ENCODE measurements at places on chromosomes 6 and 20.

- no peak for DNase-seq
Observed at GRCh38 chr20:1810572-1810925, 84.7 kb upstream of the SIRPA start.

DNA sequence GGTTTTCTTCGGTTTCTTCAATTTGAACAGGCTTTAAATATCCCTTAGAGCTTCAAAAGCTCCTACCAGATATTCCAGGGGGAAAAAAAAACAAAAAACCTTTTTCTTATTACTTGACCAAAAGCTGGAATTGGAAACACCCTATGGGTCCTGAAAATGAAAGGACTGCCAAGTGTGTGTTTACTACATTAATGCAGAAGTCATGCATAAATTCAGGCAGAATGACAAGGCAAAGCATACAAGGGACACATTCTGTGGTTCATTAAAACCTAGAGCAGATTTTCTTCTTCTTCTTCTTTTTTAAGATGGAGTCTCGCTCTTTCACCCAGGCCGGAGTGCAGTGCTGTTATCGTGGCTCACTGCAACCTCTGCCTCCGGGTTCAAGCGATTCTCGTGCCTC is 119.1 kb downstream of the GMDS start:
- DNase-seq: no peak

- DNase-seq: no peak
Observed at GRCh38 chr6:35363293-35363750, 21.0 kb downstream of the PPARD start.

DNA sequence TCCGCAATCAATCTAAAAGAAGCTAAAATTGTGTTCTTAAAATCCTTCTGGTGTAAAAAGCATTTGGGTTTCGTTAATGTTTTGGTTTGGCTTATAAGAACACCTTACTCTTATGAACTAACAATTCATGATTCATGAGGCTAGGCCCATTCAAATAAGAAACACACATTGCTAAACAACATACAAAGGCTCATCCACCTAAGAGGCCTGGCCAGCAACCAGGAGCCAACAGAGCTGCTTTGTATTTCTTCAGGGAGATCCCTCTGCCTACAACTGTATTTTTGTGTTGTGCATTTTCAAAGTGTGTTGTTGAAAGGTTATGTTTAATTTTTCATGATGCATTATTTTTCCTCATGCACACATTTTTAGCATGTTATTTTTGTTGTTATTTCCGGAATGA is 98.6 kb downstream of the PTPRK start:
- DNase-seq: no peak

DNA sequence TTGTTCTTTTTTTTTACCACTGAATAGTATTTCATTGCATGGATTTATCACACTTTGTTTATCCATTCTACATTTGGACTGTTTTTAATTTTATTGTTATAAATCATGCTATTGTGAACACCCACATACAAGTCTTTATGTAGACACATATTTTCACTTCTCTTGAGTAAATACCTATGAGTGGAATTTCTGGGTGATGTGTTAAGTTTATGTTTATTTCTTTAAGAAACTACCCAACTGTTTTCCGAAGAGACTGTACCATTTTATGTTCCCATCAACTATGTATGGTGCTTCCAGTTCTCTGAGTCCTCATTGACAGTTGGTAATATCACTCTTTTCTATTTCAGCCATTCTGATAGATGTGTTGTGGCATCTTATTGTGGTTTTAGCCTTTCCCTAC is 54.0 kb downstream of the RIN2 start:
- DNase-seq: no peak

GRCh38 chr20:48648482-48649051 is 179.2 kb downstream of the PREX1 start:
- DNase-seq: no peak

DNA sequence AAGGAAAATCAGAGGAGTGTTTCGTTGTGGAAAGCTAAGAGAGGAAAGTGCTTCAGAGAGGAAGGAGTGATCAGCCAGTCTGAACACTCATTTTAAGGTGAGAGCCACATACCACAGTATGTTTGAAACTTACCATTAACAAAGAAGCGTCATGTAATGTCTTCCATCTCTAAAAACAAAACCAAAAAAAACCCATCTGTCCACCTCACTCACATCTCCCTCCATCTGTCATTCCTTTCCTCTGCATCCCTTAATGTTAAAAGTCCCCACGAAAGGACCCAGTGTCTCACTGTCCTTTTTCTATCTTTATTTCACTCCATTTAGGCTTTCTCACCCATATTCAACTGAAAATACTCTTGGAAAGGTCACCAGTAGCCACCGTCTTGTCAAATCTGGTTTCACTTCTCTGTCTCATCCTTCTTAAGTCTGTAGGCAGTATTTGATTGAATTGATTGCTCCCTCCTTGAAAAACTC is 59.4 kb upstream of the GNRH2 start:
- DNase-seq: no peak

GRCh38 chr6:105692613-105693215 is 289.8 kb upstream of the PREP start:
- DNase-seq: no peak

GRCh38 chr6:45563844-45564243 is 186.1 kb upstream of the SUPT3H start:
- no peak for DNase-seq

GRCh38 chr6:5713519-5713918 is 293.2 kb downstream of the NRN1 start:
- DNase-seq: no peak

DNA sequence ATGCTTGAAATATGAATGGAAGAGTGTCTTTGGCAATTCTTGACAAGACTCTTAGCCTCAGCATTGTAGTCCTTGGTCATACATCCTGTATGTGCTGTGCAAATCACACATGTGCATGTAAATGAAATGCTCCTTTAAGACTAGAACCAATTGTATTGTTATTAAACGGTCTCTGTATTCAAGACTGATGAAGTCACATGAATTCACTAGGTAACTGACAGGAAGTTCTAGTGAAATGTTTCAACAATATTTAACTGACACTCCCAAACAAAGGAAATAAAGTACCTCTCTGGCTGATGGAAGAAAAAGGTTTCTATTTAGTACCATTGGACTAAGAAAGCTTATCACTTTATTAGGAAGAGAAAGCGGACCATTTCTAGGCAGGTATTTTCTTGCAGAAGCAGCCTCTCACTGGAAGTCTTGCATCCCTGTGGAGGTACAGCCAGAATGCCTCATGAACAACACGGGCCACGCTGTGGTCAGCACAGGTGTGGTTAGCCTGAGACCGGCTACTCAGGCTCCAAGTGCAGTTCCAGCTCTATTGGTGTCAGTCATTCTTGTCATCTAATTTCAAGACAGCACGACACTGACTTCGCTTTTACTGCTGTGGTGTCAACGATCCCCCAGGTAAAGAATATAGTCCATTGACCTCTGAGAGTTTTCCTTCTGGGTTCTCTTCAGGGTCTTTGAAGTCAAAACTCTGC is 17.3 kb downstream of the PPP1R3G start:
- DNase-seq: no peak

- DNase-seq: no peak
Observed at GRCh38 chr6:165702669-165703068, 39.6 kb upstream of the PDE10A start.

DNA sequence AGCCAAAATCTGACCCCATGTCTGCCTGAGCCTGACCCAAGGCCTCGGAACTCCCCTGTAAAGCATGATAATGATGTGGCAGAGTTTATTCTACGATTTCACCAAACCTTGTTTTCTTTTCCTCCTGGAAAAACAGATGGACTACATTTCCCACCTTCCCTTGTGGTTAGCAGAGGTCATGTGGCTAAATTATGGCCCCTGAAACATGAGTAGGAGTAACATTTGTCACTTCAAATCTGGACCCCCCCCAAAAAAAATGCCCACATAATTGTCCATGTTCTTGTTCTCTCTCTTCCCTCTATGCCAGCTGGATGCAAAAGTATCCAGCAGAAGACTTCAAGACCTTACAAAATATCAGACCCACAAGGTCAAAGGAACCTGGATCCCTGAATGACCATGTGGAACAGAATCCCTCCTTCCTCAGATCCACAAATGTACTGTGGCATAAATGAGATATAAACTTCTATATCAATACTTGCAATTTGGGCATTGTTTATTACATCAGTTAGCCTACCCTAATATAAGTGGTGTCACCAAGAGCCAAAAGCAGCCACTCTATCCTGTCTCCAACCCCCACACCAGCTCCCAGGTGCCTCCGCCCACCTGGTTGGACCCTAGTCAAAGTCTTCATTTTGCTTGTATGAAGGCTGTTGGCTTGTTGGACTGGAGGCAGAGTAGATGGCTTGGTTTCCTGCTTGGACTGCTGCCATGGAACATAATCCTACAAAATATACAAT is 1.4 kb downstream of the C20orf96 start:
- DNase-seq: no peak

DNA sequence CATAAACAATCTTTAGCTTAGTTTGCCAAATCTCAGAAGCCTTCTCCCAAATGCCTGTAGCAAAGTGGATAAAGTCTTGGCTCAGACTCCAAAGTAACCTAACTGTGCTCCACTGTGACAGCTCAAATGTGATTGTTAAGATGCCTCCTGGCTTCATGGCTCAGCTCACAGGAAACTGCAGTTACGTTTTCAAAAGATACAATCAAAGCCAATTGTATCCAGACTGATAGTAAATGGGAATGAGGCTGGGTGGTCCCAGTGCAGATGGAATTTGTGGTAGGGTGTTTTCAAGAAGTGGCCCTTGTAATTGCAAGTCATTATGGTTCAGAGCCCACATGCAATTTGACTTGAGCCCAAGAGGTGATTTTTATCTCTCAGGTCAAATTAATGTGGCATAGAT is 151.2 kb upstream of the TAB2 start:
- DNase-seq: no peak

GRCh38 chr6:44247338-44248302 is 719 bp downstream of the HSP90AB1 start:
- DNase-seq: no peak

DNA sequence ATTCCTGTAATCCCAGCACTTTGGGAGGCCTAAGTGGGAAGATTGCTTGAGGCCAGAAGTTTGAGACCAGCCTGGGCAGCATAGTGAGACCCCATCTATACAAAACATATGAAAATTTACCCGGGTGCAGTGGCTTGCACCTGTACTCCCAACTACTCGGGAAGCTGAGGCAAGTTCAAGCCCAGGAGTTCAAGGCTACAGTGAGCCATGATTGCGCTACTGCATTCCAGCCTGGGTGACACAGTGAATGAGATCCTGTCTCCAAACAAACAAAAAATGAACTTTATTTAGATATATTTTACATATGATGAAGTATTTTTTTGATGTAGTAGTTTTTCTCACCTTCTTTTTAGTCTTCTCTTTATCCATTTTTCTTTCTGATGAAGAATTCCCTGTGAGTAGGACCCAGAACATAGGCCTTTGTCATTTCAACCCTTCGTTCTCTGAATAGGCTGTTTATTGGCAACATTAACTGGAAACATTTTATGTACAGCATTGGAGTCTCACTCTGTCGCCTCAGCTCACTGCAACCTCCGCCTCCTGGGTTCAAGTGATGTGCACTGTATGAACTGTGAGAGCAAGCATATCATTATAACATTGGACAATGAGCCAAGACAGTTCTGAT is 10.9 kb downstream of the KIF3B start:
- no peak for DNase-seq

DNA sequence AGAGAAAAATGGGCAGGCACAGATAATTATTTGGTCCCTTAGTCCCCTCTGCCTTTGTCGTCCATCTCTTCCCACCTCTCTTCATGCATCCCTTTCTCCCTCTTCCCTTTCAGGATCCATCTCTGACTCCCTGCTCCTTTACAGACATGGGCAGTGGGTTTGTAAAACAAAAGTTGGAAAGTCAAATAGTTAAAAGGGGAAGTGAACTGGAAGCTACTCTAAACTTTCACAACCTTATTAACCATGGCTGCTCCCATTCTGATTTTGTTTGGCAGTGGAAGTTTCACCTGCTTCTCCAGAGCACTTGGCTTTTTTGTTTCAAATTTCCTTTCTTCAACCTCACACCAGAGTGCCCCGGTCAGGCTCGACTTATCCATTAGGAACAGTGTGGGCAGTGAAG is 1.2 kb downstream of the HLA-DQA2 start:
- DNase-seq: no peak

DNA sequence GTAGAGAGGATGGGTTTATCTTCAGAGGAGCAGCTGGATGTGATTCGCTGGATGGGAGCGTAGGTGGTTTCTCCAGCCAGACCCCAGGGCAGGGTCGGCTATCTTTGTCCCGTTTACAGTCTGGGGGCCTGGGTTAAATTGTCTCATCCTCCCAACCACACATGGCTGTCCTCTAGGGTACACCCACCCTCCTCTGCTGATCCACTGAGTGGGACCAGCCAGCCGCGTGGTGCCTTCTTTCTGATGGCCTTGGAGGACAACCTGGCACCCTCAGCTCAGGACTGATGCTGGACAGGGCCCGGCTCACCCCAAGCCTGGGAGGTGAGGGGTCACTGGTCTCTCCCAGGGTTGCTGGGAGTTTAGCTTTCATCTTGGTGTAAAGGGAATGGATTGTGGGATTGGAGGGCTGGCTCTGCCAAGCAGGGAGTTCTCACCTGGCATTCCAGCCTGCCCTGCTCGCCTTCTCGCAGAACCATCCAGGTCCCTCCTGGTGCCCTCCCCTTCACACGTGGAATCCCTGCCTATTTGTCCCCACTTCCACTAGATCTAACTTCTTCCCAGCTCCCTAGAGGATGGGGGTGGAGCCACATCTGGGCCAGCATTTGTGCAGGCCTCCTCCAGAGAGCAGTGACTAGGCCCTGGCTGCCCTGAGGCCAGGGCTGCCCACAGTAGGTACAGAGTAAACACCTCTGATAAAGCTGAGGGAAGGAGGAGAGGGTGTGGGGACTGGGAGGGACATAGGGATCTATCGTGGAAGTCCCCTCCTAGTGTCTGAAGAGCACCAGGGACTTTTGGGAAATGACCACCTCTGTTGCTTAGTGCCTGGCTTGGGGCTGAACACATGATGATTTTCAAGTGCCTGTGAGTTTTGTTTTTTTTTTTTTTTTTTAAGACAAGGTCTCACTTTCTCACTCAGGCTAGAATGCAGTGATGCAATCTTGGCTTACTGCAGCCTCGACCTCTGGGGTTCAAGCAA is 1.6 kb downstream of the ITPR3 start:
- DNase-seq: no peak

DNA sequence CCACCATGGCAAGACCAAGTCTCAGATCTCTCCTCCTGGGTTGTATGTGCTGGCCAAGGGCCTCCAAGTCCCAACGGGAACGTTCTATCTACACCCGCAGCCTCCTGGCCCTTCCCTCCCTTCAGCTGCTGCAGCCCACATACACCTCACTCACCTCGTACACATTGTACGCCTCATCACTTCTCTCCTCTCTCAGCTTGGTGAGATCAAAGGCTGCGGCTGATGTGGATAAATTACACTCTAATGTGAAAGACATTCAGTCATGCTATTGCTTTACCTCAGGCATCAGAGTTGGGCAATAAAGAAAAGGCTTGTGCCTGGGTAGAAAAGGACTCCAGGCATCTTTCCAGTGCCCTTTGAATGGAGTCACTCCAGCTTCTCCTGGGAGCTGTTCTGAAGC is 135.3 kb upstream of the FOXQ1 start:
- DNase-seq: no peak

GRCh38 chr6:28474441-28475219 is 31.3 kb upstream of the ZSCAN23 start:
- DNase-seq: no peak

GRCh38 chr6:8215631-8216030 is 113.3 kb upstream of the EEF1E1 start:
- DNase-seq: no peak
